Inflammatory macrophage treated with lipopolysaccharide for 1 hour (primary cell): ENCODE measurements at places on chromosomes 6 and 20.

DNA sequence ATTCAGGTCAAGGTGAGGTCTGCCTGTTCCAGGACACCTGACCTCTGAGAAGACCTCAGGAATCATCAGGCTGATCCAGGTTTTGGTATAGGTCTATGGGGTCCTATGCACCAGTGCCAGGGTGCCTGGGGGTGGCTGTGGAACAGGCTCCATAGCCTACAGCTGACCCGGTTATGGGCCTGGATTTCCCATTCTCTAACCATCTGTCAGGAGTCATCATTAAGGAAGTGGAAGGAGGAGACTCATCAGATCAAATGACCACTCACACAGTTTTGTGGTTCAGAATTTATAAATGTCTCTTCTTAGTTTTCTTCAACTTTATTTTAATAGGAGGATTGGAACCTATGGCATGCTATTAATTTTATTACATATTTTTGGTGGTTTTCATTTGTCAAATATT lies 14.8 kb downstream of the PLA2G7 start:
- no peak for DNase-seq

DNA sequence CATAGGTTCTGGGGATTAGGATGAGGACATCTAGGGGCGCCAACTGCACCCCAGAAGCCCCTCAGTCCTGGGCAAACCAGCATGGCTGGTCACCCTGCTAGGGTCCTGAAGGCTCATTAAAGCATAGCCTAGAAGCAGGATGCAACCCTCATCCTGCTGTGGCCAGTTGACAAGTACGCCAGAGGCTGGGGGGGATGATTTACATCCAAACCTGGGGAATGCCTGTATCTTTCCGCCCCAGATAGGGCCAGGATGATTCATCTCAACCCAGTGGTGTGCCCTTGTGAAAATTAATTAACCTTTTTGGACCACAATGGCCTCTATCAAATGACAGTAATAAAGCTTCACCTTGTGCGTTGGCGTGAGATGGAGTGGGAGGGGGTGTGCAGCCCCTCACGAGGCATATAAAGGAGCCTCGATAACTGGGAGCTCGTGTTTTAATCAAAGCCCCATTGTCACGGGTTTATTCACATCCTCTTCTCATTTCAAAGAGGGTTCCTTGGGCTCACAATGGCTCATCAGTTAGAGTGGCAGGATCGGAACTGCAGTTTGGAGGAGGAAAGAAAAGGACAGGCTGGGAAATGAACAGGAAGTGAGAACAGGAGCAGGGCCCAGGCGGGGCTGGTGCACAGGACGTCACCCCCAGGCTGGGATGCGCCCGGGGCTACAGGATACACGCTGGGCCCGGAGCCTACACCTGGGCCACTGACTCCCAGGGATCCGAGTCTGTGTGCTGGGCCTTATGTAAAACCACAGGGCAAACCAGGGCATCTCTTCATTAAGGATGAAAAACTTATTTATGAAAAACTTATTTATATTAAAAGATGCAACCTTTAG lies 121.8 kb upstream of the PHACTR3 start:
- DNase-seq: no peak

DNA sequence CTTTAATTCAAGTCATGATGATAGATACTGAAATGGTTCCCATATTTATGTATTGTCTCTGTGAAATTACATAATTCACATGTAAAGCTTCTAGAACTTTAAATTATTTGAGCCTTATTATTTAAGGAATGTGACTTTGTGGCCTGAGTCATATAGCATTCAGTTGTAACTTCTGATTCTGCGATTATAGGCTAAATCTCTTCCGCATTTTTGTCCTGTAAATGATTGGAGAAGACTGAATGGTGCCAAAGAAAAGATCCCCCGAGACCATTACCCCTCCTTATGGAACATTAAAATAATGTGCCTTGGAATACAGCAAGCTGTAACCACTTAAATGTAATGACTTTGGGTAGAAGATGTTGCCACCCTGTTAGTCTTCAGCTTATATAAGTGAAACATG lies 63.3 kb upstream of the MAP7 start:
- no peak for DNase-seq

DNA sequence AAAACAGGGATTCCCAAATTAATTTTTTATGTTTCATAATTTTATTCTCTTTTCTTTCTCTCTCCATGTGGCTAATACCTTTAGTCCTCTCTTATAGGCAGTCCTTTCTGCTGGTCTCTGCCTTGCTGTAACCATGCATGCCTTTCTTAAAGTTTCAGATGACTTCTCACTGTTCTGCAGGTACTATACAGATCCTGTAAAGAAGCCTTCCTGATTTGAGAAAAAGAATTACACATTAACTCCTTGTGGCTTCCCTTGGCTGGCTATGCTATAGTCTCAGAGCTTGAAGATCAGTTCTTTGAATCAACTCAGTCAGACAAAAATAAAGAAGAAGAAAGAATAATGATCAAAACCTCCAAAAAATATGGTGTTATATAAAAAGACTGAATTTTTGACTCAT lies 7.3 kb upstream of the GPR63 start:
- DNase-seq: no peak

DNA sequence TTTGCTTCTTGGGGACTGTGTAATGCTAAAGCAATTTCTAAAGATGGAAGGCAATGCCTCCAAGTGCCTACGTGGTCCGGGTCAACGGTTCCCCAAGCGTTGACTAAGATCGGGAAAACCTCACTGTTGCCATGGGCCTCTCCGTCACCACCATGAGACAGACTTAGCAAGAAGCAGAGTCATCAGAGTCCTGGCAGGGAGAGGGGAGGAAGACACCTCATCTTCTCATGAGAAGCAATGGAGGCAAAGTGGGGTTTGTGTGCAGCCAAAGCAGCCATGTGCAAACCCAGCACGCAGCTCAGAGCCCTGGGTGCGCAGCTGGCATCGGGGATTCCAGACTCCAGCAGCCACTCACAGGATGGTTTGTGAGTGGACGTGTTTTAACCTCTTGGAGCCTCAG lies 111.4 kb downstream of the SYNDIG1 start:
- DNase-seq: no peak

DNA sequence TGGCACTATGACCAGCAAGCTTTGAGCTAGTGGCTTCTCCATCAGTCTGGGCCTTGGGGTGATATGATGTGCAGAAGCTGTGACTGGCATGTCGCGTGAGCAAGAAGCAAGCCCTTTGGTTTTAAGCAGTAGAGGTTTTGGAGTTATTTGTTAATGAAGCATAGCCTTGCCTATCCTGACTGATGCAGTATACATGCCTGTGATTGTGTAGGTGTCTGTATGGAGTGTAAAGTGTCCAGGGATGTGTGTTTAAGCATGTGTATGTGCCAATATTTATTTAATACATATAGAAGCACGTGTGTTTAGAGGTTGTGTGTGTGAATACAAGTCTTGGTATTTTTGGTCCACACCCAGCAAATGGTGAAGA lies 61.0 kb upstream of the CCDC167 start:
- DNase-seq: no peak

DNA sequence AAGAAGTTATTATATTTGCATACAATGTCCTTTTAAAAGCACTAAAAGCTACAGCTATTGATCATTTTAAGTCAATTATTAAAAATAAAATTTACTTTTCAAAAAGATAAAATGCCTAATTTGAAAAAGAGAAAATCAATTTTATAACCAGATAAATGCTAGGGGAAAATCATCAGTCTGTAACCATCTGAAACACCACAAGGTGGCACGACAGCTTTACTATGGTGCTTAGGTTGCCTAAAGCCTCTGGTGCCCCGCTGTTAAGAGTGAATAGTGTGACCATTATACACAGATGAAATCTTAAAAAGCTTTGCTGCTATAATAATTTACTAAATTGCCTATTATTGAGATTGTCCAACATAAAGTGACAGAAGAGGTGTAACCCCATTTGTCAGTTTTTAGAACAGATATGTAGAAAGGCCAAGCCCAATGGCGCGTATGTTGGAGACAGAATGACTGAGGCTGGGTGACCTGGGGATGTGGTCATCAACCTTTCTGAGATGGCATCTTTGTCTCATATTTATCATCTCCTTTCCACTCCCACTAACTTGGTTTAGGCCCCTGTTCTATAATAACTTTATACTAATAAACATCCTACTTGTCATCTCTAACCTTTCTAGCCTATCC lies 100.8 kb downstream of the MOXD1 start:
- no peak for DNase-seq

DNA sequence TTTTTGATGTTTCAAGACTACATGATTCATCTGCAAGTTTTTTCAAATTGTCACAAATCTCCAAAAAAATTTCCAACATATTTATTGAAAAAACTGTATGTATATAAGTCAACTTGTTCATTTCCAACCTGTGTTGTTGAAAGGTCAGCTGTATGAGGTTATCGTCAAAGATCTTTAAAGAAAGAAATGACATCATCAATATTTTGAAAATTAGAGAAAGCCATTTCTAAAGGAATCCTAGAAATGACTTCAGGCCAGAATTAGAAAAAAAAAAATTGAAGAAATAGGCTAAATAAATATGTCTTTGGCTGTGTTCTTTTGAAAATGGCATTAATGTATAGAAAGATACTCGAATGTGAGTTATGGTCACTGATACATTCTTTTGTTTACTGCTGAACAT lies 6.8 kb downstream of the RNF146 start:
- DNase-seq: no peak

GRCh38 chr6:121759370-121759769 lies 323.9 kb downstream of the GJA1 start:
- DNase-seq: no peak

DNA sequence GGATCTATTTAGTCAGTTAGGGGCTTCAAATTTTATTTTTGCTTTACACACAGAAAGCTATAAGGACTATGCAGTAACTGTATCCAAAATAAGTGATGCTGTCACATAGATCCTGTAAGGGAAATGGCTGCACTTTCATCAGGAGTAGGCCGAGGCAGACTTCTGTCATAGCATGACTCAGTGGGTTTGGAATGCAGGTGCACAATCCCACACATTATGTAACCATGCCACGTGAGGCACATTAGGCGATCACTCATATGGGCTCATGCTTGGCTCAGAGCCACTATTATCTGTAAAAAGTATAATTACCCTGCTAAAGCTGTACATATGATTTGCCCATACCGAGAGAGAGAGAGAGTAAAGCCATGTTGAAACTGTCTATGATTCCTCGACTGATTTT lies 1189.4 kb upstream of the EYS start:
- no peak for DNase-seq

- DNase-seq: no peak
Observed at GRCh38 chr6:3841711-3842565, 7.2 kb upstream of the FAM50B start.

GRCh38 chr6:47299965-47300364 lies 9.7 kb downstream of the TNFRSF21 start:
- no peak for DNase-seq

- no peak for DNase-seq
Observed at GRCh38 chr6:20600831-20601230, 66.6 kb downstream of the CDKAL1 start.

GRCh38 chr6:116029535-116029934 lies 31.2 kb downstream of the FRK start:
- no peak for DNase-seq

- DNase-seq: no peak
Observed at GRCh38 chr6:4281341-4282293, 146.2 kb upstream of the ECI2 start.

GRCh38 chr6:159973951-159974350 lies 5.1 kb downstream of the IGF2R start:
- peak; percentile 75 for DNase-seq

DNA sequence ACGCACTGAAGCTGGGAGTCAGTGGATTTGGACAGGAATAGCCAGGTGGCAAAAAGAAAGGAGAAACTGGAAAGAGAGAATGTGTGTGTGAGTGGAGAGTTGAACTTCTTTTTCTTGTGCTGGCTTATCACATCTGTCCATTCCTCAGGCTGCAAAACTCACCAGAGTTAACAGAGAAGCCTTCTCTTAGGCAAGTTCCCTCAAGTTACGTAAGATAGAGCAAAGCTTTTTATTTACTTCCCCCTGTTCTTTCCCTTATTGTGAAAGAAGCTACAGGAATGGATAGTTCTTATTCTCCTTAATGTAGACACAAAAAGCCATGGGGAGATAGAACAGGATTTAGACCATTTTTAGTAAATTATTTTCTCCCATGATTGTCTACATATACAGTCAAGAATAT lies 188.6 kb downstream of the BMP2 start:
- peak; percentile 85 for DNase-seq

DNA sequence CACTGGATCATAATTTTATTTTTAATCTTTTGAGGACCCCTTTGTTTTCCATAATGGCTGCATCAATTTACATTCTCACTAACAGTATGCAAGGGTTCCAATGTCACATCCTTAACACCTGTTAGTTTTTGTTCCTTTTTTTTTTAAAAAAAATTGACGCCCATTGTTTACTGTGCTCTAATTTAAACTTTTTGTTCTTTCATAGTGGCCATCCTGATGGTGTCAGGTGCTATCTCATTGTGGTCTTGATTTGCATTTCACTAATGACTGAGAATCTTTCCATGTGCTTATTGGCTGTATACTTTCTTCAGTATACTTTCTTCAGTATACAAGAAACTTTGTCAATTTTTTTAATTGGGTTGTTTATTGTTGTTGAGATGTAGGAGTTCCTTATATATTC lies 347.0 kb downstream of the RNGTT start:
- DNase-seq: no peak

GRCh38 chr6:141482796-141483597 lies 649.7 kb upstream of the GJE1 start:
- no peak for DNase-seq

DNA sequence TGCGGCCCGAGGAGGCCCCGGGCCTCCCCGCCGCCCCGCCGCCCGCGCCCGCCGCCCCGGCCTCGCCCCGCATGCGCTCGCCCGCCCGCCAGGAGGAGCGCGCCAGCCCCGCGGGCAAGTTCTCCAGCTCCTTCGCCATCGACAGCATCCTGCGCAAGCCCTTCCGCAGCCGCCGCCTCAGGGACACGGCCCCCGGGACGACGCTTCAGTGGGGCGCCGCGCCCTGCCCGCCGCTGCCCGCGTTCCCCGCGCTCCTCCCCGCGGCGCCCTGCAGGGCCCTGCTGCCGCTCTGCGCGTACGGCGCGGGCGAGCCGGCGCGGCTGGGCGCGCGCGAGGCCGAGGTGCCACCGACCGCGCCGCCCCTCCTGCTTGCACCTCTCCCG lies 1.5 kb downstream of the FOXQ1 start:
- no peak for DNase-seq

- DNase-seq: no peak
Observed at GRCh38 chr20:38932457-38933120, 6.4 kb downstream of the FAM83D start.

- peak; percentile 26 for DNase-seq
Observed at GRCh38 chr6:125099211-125100073, 54.1 kb upstream of the TPD52L1 start.

DNA sequence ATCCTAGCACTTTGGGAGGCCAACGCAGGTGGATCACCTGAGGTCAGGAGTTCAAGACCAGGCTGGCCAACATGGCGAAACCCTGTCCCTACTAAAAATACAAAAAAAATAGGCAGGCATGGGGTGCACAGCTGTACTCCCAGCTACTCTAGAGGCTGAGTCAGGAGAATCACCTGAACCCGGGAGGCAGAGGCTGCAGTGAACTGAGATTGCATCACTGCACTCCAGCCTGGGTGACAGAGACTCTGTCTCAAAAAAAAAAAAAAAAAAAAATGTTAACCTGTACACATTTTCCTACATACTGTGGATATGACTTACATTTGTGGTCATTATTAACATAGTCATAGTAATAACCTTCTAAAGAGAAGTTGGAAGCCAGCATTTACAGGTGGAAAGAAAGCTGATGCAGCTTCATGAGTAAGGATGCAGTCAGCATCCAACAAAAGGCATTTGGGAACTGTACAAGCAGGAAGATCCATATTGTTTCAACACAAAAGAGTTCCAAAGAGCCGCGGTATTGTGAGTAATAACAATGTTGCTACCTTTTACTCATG lies 186.2 kb downstream of the GPX5 start:
- no peak for DNase-seq
